Left colon (tissue), 2 donors: ENCODE measurements at places on chromosomes 11 and 22. TPM values are rescaled to one million over a fixed set of nuclear protein-coding genes. Genes with fewer than 3 reads are reported as not detected.

ACR gene
- total RNA-seq: 0.89 TPM

FLRT1 gene
- 1.2 TPM for total RNA-seq

SYT12 gene
- total RNA-seq: 0.47 TPM

DNA sequence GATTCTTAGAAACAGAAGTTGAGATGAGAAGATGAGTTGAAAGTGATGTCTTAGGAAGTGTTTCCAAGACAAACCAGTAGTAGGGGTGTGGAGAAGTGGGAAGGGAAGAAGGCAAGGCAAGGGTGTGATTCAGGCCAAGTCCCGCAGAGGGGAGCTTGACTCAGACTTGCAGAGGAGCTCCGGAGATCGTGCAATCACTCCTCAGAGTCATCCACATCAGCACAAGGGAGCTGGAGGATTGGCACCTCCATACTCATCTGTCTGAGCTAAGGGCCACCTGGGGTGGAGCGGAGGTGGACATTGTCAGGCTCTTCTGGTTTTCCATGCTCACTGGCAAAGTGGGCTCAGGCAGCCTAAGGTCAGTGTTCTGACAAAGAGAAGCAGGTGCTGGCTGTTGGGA lies 44.4 kb downstream of the CHRDL2 start:
- no peak for DNase-seq

DNA sequence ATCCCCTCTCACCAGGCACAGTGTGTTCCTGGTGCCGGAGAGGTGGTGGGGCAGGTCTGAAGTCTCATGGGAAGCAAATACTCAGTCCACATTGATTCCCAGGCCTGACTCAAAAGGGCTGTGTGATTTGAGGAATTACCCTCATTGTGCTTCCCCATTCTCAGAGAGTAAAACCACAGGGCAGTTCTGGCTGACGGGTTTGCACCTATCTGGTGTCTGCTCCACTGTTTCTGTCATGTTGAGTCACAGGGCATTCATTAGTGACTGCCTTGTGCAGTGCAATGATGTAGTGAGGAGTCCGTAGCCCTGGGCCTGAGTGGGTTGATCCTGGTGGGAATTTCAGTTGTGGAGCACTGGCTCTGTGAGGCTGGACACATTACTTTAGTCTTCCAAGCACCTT lies 85.2 kb upstream of the ARHGAP20 start:
- DNase-seq: no peak

DNA sequence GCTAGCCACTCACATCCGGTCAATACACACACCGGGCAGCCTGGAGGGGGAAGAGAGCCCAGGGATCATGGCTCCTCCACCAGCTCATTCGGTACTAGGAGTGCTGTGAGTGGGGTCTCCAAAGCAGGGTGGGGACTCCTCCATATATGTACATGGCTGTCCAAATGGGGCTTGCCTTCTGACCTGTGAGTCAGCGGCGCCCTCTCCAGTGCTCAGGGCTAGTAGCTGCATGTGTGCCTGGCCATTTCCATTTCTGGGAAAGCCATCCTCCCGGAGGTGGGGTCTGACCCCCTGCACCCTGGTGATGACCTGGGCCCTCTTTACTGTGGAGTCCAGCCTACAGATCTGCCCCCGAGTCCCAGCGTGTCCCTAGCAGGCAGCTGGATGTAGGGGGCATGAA lies 181.9 kb downstream of the CEP164 start:
- DNase-seq: no peak

DNA sequence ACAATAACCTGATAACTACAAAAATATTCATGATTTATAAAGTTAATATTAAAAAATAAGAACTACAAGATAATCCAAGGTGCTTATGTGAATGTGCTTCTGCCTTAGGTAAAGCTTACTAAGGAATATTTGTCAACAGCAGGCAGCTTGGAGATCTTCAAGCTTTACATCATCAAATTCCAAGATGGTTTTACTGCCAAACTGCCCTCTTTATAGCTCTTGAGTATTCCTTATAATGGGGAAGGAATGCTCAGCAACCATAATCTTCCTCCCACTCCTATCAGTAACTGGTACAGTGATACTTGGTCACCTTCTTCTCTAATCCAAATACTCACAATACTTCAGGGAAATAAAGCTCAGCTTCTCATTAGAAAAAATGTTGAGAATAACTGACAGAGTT lies 30.1 kb downstream of the SBF2 start:
- no peak for DNase-seq

DNA sequence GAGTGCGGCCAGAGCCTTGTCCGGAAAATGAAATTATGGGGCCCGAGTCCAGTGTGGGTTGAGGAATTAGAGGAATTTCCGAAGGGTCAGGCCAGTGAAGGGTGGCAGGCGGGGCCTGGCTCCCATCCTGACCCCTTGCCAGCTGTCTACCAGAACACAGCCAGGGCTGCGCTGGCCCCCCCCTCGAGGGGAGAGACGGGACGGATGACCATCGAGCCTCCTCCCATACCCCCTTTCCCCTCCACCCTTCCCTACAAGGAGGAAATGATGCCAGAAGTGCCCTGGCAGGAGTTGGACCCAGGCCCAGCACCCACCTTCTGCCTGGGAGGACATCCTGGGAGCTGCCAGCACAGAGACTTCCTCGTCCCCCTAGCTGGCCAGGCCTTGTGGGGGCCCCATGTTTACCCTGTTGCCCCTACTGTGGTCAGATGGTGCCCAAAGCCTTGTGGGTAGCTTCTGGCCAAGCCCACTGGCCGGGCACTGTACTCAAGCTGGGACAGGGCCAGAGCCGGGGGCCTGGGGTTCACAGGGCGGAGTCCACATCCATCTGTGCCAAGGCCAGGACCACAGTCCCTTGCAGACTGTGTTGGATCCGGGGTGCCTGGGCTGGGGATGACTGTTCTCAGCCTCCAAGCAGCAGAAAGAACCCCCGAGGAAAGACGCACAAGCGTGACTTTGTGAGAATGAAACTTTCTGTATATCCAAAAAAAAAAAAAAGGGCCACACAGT lies 20.8 kb downstream of the ARVCF start:
- DNase-seq: no peak

DNA sequence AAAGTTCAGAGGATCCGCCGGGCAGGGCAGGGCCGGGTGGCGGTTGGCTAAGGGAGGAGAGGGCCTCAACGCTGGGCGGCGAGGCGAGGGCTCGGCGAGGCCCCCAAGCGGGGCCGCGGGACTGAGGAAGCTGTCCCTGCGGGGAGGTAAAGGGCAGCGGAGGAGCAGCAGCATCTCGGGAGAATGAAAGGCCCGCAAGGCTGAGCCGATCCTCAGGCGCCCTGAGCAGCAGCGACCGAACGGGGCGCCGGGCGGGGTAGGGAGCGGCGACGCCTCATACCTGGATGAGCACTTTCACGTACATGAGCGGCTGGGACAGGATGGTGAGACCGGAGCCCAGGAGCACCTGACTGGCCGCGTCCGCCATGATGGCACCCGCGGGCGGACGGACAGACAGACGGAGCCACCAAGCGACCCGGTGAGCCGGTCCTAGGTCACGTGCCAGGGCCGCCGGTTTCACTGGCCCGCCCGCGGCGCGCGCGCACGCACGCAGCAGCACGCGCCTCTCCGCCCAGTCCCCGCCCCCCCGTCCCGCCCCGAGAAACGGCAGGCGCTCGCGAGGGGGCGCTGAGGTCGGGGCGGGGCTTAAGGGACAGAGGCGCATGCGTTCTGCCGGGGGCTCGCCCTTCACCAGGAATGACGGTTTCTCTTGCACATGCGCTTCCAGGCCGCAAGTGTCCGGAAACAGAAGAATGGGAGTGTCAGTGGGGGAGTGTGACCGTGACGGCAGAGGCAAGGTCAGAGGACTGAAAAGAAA lies at the start of gene MTCH2:
MTCH2 (minus strand) TSS at position 461 of the 757 bp plus-strand sequence; CDS start at position 367, 94 bp downstream.
- peak; percentile 96 for DNase-seq

GRCh38 chr22:48886604-48887393 lies 940.9 kb downstream of the BRD1 start:
- no peak for DNase-seq

GRCh38 chr11:118200497-118200896 lies 24.1 kb upstream of the SCN2B start:
- DNase-seq: no peak

DNA sequence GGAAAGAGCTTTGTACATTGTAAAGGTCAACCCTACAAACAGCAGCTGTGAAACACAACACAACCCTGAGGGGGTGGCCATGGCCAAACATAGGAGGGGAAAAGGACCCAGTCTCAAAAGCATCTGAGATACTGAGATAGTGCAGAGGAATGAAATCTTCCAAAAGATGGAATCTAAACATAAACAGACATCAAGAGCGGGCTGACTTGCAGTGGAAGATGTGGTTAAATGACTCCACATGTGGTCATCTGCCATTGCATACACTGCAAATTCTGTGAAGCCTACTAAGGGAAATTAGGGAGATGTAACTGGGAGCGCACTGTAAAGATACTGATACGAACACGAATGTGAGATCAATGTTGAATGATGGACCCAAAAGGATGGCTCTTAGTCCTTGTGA lies 22.0 kb downstream of the BDNF start:
- DNase-seq: no peak

DNA sequence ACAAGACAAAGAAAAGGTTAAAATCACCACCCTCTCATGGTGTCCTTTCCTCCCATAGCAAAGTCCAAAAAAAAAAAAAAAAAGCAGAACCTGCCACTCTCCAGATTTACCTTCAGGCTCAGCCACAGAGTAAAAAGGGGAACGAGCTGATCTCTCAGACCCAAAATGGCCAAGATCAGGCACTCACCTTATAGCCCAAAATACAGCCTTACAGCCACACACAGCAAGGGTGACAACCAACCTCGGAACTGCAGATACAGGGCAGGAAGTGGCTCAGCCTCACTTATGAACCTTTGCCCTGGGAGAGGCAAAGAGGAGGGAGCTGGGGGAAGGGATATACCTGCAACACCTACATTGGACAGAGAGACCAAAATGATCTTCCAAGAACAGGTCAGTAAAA lies 4.5 kb downstream of the FHIP1B start:
- peak; percentile 82 for DNase-seq

GRCh38 chr11:116539836-116540418 lies 232.9 kb downstream of the BUD13 start:
- DNase-seq: no peak

GRCh38 chr11:9831122-9831521 lies 167.2 kb downstream of the SWAP70 start:
- DNase-seq: no peak
